Stimulated activated CD8-positive, alpha-beta memory T cell treated with anti-CD3 and anti-CD28 coated beads, Interleukin-4, amount 100 ng/mL, for 4 hours (primary cell): ENCODE measurements at places on chromosomes 6 and 20.

GRCh38 chr6:116352515-116353471, 18.0 kb upstream of the DSE start:
- no peak for DNase-seq

DNA sequence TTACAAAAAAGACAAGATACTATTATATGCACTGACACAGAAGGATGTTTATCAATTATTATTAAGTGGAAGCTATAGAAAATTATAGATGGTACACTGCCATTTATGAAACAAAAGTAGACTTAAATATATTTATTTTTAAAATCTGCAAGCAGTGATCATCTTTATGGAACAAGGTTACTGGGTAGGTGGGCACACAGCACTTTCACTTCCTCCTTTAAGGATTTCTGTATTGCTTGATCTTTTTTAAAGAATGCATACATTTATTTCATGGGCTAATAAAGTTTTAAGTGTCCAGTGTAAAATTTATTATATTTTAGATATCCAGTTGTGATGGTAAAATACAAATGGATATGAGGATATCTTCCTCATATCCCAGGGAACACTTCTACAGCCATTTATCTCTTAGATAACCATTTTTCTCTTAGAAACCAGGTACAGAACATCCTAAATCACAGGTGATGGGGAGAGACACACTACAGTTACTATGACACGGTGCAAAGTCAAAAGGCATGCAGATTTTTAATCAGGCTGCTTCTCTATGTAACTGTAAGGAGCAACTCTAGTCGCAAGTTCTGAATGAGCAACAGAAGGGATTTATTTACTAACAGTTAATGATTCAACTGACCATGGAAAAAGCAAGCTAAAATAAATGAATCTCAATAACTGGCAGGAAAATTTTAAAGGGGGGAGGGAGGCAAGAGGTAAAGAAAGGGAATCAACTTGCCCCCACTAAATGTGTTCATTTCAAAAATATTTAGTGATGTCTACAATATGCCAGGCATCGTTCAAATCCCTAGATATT, 2.2 kb downstream of the FBXL4 start:
- DNase-seq: no peak

DNA sequence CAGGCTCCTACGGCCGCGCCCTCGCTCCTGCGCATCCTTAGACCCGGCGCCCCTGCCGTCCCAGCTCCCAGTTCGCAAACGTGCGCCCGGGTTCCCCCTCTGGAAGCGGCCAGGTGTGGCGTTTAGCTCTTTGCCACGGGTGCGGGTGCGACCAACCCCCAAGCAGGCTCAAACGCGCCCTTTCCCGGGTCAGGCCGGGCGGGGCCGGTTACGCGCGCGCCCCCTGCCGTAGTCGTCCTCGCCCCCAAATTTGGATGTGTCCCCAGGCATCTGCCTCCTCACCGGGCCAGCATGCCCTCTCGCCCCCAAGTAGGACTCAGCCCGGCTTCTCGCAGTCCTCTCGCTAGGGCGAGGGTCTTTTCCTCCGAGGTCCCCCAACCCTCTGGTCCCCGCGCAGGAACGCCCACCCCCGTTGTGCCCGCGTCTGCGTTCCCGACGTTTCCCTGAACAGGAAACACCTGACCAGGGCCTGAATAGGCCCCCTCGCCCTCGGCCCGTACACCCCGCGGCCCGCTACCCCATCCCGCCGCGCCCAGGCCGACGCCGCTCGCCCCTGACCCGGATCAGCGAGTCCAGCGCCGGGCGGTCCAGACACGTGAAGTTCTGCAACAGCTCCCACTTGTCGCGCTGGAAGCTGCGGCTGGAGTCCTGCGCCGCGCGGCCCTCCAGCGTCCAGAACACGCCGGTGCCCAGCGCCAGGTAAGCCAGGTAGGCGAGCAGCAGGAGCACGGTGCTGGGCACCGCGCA, 520 bp downstream of the KCNK17 start:
- no peak for DNase-seq

DNA sequence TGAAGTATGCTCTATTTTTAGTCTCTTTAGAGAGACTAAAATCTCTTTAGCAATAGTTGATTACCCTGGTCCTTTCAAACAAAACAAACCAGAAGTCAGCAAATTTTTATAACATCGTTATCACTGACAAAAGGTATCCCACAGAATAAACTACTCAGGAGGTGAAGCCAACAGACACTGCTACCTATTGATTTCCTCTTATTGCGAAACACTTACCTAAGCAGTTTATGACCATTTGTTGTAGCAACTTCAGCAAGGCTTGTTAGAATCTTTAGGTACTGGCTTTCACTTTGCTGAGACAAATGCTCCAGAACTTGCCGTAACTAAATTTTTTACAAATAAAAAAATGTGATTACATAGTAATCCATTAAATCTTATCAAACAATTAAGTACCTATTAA, 64.4 kb downstream of the HACE1 start:
- no peak for DNase-seq

- no peak for DNase-seq
Observed at GRCh38 chr6:34068462-34069044, 77.3 kb downstream of the GRM4 start.

DNA sequence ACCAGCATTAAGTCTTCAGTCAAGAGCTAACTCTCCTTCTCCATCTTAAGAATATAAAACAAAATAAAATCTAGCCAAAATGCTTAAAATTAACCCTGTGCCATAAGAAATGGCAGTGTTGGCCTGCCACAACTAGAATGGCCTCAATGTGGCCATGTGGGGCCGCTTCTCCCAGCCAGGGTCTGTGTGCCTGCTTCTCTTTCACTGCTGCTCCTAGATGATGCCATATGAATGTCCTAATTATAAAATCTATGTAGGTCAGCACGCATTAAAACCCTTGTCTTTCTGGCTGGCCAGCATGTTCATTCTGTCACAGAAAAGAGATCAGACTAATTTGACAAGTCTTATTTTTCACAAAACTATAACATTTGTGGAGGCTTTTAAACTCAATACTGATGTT, 102.6 kb downstream of the C6orf118 start:
- no peak for DNase-seq

DNA sequence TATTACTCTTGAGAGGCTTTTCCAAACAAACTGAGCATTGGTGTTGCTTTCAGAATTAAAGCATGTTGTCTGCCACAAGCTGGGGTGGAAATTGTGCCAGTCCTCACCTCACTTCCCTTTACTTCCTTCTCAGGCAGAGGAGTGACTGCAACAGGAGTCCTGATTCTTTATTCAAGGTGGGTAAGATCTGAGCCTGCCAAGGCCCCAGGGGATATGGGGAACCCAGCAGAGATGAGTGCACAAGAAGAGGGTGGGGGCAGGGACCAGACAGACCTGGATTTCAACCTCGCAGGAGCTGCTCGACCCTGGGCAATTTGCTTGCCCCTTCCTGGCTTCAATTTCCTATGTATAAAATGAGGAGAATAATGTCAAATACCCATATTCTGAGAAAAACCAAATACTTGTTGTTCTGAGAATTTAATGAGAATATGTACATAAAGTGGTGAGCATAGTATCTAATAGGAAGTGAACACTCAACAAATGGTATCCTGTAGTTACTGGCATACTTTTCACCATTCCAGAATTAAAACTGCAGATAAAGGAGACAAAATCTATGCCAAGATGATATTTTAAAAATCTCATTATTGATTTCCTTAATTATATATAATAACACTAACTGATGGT, 17.8 kb downstream of the MAN1A1 start:
- DNase-seq: no peak

GRCh38 chr6:53910834-53911233, 116.0 kb downstream of the LRRC1 start:
- DNase-seq: no peak

- no peak for DNase-seq
Observed at GRCh38 chr20:62587757-62588402, 54.4 kb upstream of the SLCO4A1 start.

DNA sequence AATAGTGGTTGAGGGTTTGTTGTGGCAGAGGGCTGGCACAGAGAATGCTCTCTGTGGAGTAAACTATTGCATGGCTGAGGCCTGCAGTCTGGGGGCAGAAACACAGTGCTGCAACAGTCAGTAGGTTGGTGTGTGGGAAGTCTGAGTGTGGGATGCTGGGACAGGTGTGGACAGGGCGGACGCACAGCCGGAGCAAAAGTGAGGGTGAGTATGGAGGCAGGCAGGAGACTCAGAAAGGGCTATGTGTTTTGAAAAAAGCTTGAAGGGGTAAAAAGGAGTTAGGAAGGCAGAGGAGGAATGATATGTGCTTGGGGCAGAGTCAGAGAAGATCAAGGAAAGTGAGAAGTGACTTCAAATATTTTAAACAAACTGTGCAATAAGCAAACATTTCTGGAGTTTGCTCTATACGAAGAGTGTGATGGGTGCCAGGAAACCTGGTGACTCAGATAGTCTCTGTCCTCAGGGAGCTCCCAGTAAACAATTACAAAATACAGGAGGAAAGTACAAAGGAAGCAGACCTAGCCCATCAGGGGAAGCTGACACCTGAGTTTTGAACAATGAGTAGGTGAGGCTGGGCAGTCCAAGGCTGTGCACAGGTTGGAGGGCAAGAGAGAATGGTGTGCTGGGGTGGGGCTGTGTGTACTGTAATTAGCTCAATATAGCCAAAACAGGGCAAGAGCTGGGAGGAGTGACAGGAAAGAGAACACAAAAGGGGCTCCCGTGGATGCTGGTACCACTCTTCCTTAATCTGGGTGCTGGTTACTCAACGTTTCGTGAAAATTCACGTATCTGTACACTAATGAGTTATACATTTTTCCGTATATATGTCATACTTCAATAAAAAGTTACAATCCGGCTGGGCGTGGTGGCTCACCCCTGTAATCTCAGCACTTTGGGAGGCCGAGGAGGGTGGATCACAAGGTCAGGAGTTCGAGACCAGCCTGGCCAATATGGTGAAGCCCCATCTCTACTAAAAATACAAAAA, 55.2 kb downstream of the PIGU start:
- DNase-seq: no peak

DNA sequence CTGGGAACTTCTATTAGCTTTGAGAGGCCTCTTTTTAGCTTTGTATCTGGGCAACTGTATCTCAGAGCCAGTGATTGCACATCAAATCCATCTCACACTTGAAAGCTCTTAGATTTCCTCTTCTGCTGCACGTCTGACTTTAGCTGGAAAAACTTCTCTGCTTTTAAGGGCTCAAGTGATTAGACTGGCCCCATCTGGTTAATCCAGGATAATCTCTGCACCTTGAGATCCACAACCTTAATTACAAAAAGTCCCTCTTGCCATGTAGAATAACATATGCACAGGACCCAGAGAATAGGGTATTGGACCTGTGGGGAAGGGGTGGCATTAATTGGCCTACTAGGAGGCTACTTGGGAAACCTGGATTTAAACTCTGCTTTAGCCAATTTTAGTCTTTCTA, 24.2 kb downstream of the KLHL31 start:
- DNase-seq: no peak

GRCh38 chr6:100166956-100167355, 172.9 kb upstream of the MCHR2 start:
- DNase-seq: no peak

GRCh38 chr20:48759631-48760245, 68.1 kb downstream of the PREX1 start:
- no peak for DNase-seq

- no peak for DNase-seq
Observed at GRCh38 chr6:110689275-110689935, 125.9 kb downstream of the CDK19 start.

GRCh38 chr6:87951751-87952150, 95.9 kb upstream of the SPACA1 start:
- DNase-seq: no peak

DNA sequence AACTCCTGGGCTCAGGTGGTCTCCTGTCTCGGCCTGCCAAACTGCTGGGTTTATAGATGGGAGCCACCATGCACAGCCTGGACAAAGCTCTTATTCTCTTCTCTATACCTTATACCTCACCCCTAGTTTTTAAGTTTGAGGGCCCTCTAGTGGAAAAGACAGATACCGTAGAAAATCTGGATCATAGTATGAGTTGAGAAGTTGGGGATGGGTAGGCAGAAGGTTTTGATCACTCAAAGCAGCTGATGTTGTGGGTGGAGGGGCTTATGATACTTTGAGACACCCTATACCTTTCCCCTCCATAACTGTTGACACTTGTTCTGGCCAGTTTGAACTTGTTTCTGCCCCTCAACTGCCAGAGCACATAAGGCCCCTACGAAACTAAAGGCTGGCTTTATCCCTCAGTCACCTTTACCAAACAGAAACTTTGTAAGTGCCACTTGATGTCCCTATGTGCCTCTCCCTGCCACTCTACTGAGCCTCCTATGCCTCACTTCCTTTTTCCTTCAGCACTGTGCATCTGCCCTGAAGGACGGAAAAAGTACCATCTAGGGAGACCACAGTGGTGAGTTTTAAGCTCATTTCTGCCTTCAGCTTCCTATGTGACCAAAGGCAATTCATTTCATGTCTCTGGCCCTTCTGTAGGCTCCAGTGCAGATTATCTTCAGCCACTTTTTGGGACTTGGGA, 28.6 kb downstream of the RALY start:
- DNase-seq: no peak

DNA sequence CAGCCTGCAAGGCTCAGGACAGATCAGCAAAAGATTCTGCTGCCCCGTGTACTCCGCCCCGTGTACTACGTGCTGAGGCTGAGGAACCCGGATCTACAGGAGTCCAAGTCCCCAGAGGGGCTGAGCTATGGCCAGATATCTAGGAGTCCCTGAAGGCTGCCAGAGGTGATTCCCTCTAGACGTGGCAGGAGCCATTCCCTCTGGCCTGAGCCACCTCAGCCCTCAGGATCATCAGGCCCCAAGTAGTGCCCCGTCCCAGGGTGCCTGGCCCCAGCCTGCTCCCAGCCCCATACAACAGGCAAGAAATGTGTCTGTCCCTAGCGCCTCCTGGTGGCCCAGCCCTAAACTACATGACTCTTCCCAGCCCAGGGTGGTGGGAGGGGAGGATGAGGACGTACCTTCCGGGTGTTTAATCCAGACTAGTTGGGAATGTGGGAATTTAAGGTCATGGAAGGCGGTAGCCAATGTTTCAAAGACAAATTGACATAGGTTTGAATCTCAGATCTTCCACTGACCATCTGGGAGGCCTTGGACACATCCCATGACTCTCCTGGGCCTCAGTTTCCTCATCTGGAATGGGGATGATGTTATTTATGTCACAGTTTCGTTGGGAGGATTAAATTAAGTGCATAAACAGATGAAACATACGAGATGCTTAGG, 49.4 kb upstream of the PTPN1 start:
- DNase-seq: peak; percentile 65

GRCh38 chr6:51976374-51976773, 111.0 kb downstream of the PKHD1 start:
- no peak for DNase-seq

GRCh38 chr6:978937-979685, 286.2 kb upstream of the EXOC2 start:
- DNase-seq: no peak
